ENCODE measurements at places on chromosomes 12 and 14.

GRCh38 chr14:64137657-64138290 lies 156.4 kb downstream of the ESR2 start:
- no peak for DNase-seq

GRCh38 chr14:95408731-95409476 lies 89.2 kb upstream of the CLMN start:
- DNase-seq = no peak

DNA sequence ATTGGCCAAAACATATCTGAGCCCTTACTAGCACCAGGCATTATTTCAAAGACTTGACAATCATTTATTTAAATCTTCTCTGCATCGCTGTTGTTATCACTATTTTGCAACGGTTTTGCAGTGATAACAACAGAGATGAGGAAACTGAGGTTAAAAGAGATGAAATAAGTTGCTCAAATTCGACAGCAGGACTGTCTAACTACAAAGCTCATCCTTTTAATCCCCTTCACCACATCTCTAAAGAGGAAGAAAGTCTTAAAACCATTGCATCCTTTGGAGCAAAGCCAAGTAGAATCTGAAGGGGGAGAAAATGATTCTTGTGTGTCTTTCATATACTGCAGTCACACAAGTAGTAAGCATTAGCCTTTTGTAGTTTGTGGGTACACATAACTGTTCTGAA lies 14.8 kb upstream of the ETNK1 start:
- DNase-seq = no peak

GRCh38 chr12:3995306-3995705 lies 122.1 kb upstream of the PARP11 start:
- DNase-seq = no peak

GRCh38 chr14:65664436-65664835 lies 251.9 kb downstream of the FUT8 start:
- no peak for DNase-seq

DNA sequence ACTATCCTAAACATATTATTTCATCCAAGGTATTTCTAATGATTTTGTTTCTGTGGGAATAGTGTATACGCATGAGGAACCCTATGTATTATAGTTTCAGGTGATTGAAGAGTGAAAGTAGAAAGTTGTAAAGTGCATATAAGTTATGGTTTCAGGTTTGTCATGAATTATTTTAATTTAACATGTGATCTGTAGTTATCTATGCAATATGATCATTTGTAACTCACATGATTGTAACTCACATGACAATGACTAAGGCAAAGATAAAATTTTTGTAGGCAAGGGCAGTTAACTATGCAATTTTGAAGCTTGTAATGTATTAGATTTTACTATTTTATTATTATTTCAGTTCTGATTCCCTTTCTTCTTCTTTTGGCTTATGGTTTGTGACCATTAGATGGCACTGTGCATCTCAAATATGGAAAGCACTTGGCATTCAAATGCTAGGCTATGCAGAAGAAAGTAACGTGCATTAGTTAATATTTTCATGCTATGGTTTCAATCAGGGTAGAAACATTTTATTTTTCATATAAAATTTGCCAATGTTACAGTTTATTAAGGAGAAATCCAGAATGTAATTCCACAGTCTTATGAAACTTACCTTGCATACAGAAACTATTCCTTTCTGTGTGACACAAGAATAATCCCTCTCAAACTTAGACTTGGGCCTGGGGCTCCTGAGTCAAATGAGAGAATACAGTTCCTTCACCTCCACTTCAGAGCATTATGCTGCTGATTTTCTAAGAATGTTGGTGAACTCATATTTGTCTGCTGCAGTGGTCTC lies 15.8 kb upstream of the TMEM30B start:
- DNase-seq = peak; percentile 42

DNA sequence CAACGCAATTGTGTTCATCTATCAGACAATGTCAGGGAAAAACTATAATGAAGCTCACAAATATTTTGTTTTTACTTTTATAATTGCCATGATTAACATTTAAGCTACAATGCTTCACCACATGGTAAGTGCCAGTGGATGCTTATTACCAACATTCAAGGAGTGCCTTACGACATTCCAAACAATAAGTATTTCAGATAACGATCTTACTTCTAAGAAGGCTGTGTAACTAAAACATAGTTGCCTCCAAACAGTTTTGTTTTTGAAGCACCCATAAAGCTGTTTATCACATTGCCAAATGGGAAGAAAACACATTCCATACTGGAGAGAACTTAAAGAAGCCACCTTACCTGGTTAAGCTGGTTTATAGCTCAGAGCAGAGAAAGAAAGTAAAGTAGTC lies 78.8 kb downstream of the RPS6KA5 start:
- DNase-seq = no peak

GRCh38 chr12:92827836-92828431 lies 101.2 kb downstream of the EEA1 start:
- no peak for DNase-seq

DNA sequence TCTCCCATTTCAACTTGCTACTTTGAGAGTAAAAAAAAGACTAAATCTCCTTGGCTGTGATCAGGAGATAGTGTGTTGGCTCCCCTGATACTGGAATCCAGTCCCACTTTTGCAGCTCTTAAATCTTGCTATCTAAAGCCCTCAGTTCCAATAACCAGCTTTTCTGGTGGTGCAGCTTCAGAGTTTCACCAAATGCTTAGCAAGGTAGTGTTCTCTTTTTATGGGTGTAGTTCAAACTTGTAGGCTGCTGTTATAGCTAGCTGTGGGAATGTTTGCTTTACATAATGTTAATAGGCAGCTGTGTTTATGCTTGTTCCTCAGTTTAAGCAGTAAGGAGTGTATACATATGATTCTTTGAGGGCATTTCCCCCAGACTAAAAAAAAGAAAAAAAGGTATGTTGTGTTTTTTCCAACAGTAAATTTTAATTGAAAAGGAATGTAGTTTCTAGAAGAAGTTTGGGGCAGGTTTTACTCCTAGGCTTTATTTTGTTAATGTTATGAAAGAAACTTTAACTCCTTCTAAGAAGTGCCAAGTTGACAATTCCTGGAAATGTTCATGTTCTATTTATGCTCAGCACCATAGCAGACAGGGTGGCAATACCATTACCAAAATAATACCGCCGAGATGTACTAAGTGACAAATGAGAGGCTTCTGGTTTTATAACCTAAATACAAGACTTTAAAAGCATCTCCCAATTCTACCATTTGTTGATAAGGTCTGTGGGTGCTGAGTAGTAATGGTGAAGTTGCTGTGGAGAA lies 12.1 kb downstream of the CRADD start:
- no peak for DNase-seq

- no peak for DNase-seq
These were observed 12.4 kb upstream of the SIX1 start for GRCh38 chr14:60661721-60662120.

GRCh38 chr12:108729612-108730364 lies 1.5 kb downstream of the CORO1C start:
- no peak for DNase-seq

DNA sequence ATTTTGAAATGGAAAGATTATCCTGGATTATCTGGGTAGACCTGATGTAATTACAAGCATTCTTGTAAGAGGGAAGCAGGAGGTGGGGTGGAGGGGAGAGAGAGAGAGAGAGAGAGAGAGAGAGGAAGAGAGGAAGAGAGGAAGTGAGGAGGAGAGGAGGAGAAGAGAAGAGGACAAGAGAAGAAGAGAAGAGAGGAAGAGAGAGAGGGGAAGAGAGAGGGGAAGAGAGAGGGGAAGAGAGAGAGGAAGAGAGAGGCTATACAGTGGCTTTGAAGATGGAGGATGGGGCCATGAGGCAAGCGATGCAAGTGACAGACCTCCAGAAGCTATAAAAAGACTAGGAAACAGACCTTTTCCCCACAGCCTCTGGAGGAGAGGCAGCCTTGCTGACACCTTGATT lies 13.7 kb upstream of the CHST11 start:
- DNase-seq = no peak

DNA sequence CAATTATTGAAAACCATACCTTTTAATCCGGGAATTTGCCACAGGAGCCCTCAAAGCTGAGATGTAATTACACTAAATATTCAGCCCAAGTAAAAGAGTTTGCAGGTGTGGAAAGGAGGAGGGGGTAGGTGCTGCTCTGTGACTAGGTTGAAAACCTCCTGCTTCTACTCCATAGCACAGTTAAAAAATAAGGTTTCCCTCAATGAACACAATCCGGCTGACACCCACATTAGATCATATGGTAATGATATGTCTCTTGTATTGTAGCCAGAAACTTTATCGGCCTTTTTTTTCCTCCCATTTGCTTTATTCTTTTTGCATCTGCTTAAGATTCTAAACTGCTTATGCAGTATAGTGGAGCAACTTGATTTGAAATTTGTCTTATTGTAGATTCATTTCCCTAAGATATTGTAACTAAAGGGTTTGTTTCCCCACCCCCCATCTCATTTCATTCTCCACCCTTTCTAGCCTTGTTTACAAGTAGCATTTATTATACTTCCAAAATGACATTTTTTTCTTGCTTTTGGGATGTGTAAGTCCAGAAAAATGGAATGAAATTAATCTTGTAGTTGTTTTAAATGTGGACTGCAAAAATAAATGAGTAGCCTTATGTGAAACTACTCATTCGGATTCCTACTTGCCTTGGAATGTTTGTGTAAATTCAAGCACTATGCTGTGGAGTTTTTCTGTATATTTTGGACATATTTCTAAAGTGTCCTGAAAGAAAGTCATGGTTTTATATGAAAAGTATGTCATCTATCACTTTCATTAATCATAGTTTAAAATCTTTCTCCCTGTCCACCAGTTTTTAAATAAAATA lies at the start of gene DCN:
DCN (minus strand) TSS at position 182 of the 820 bp plus-strand sequence. CDS start 4,265 bp downstream, outside the sequence.
- DNase-seq = no peak

- no peak for DNase-seq
These were observed 628 bp downstream of the VRTN start for GRCh38 chr14:74348735-74349463.

GRCh38 chr12:53955036-53955775 lies 503 bp downstream of the HOXC12 start:
- no peak for DNase-seq

GRCh38 chr12:48002414-48002730 lies 1.9 kb downstream of the COL2A1 start:
- peak; percentile 17 for DNase-seq

DNA sequence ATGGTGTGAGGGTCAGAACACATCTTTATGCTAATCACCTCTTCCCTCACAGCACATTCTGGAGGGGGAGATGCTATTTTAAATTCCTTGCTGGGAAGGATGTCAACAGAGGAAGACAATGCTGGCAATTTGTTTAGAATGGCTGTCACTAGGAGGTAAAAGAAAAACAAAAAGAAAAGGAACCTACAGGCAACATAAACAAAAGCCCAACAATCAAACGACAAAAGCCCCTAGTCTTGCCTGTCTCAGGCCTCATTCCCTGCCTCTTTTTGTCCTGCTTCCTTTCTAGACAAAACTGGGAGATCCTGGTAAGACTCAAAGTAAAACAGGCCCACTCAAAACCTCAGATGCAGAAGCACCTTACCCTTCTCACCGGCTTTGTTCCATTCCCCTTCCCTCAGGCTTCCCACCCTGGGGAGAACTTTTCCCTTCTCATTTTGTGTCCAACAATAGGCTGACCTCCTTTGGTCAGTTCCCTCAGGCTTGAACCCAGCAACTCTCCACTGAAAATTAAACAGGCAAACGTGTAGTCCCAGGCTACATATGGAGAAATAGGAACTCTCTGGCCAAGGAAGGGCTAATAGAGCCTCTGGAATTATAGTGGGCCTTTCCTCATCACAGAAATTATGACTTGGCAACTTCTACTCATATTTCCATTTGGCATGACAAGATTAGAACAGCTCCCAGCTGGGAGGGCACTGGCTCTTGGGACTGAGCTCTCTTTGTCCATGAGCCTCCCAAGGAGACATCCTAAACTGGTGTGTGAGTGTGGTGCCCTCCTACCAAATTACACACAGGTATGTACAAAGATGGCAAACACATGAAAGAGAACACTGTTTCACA lies 193.0 kb downstream of the MON2 start:
- no peak for DNase-seq

- DNase-seq = no peak
These were observed 89.2 kb downstream of the PRMT8 start for GRCh38 chr12:3580094-3580749.

GRCh38 chr12:129594098-129594497 lies 309.7 kb downstream of the TMEM132D start:
- DNase-seq = no peak

GRCh38 chr12:15726027-15726877 lies 62.9 kb downstream of the EPS8 start:
- no peak for DNase-seq

DNA sequence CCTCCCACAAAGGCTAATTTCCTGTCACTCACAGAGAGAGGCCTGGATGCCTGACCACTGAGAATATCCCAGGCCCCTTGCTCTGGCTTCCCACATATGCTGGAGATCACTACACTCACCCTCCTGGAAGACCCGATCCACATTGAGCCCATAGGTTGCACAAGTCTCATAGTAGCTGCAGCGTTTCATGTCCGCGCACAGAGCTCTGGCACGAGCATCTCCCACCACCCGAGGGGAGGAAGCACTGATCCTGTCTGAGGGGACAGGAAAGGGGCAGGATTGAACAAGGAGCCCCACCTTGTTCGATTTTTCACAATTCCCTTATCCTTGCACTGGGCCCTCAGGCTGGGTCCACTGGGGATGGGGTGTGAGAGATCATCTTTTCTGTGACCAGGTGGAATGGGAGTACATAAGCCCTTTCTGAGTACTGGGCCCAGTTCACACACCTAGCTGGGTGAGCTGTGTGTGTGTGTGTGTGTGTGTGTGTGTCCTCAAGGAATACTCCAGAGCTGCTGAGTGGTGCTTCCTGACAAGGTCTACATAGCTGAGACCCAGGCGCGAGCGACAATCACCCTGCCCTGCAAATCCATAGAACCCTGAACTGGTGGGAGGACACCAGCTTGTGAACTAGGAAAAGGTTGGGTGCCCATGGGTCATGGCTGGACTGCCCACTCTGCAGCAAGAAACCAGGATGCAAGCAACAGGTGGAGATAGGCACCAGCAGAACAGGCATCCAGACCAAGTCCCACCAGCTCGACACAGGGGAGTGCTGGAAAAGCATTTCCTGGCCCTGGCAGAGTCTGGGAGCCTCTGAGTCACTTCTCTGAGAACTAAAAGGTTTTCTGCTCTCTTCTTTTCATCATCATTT lies 5.6 kb downstream of the AGAP2 start:
- DNase-seq = no peak

DNA sequence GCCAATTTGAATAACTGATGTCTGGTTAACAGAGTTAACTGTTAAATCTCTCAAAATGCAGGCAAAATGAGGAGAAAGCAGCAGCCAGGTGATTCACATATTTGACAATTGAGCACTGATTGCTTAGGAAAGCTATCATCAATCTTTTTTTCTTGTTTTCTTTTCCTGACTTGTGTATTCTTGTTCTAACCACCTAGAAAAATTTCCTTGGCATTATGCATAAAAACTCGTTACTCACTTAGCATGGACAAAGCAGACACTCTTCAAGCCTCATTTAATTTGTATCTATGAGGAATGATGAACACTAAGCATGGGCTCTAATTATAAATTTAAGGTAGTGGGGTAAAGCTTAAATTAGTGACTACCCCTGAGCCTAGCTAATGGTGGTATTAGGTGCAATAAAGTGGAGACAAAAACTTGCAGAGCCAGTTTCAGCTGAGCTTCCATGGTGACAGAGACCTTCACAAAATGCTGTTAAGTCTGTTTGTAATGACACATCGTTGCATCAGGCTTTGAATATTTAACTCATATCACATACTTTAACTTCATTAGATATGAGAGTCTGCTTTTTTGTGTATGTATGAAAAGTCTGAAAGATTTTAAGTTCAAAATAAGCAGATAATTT lies 52.0 kb downstream of the RASSF9 start:
- no peak for DNase-seq

Measured in DMS79 (cell line).